ENCODE measurements at places on chromosomes 7 and 10.
A peak's percentile ranks its signal among the peaks of the same experiment; 100 is the strongest.

DNA sequence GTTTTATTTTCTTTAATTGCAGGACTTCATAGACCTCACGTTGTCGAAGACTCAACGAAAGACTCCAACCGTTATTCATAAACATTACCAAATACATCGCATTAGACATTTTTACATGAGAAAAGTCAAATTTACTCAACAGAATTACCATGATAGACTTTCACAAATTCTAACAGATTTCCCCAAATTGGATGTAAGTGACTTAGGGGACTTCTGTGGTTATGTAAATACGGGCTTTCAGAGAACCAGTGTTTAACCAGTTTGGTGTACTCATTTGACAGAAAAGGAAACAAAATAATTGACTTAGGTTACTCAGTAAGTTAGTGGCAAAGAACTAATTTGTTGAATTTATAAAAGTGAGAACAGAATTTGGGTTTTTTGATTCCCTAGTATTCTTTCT lies 4.2 kb downstream of the GTPBP4 start:
- DNase-seq: no peak

- DNase-seq: no peak
Measured at GRCh38 chr10:9515922-9516321, 1461.4 kb downstream of the GATA3 start.

- no peak for DNase-seq
Measured at GRCh38 chr10:91983416-91983815, 59.8 kb downstream of the BTAF1 start.

- no peak for DNase-seq
Measured at GRCh38 chr7:77242068-77242467, 42.4 kb upstream of the FGL2 start.

- DNase-seq: no peak
Measured at GRCh38 chr10:61280303-61280702, 172.9 kb downstream of the TMEM26 start.

GRCh38 chr7:141053626-141054025 lies 20.2 kb upstream of the TMEM178B start:
- no peak for DNase-seq

- DNase-seq: no peak
Measured at GRCh38 chr7:68067845-68068244, 1071.2 kb downstream of the TYW1 start.

DNA sequence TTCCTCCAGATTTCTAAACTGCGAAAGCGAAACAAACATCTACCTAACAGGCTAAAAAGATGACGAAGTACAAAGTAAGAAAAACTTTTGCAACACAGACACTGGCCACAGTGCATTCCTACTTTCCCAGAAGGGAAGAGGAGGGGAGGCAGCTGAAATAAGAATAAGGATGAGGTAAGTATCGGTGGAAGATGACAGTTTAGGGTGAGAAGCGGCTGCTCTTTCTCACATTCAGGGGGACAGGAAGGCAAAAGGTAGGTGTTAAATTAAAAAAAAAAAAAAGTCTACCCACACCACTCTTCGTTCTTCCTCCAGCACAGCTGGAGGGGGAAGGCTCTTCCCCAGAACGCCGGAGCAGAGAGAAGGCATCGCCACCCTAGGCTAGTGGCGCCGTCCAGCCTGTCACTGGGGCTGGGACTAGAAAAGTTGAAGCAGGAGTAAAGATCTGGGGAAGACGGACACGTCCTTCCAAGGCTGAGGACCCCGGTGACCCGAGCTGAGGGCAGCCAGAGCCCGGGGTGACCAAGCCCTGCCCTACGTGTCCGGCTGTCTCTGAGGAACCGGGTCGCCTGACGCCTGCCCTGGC lies 846 bp downstream of the DNAJC1 start:
- no peak for DNase-seq

- no peak for DNase-seq
Measured at GRCh38 chr7:138125598-138126111, 49.4 kb downstream of the AKR1D1 start.

DNA sequence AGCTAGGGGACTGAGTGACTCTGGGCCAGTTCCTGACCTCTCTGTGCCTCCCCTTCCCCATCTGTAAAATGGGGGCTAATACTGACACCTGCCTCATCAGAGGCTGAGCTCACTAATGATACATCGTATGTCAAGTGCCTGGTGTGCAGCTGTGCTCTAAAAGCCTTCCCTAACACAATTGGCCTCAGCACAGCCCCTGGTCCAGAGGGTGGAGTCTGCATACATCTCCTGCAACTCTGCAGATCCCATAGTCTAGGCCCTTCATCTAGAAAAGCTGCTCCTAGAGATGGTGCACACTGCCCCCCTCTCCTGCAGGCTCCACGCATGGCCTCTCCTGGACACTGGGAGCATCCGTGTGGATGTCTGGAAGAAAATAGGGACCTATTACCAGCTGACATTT lies 255.0 kb downstream of the RPS24 start:
- no peak for DNase-seq

GRCh38 chr10:124254490-124254889 lies 161.1 kb upstream of the CHST15 start:
- DNase-seq: no peak

GRCh38 chr10:73096041-73096448 lies 621 bp downstream of the P4HA1 start:
- no peak for DNase-seq

DNA sequence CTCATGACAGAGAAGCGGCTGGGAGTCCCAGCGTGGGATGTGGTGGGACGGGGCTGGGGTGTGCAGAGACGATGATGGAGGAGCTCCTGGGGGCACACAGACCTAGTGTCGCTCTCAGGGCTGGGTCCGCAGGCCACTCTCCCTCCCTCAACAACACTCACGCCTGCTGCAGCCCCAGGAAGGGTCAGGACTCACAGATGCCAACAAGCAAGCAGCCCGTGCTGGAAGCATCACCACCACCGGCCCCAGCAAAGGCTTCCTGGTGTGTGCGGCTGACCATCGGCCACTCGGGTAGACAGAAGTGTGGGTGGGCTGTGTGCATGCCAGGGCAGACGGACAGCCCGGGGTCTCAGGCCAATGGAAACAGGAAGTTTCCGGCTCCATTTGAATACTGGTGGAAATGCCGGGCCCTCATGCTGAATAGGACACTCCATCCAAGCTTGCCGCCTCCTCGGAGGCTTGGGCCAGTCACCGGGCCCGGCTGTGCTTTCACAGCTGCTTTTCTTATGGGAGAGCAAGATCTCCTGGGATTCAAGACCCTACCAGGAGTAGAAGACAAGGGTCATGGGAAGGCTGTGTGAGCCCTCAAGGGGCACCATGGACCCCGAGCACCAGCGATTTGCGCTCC lies 178.1 kb downstream of the ELFN1 start:
- no peak for DNase-seq

DNA sequence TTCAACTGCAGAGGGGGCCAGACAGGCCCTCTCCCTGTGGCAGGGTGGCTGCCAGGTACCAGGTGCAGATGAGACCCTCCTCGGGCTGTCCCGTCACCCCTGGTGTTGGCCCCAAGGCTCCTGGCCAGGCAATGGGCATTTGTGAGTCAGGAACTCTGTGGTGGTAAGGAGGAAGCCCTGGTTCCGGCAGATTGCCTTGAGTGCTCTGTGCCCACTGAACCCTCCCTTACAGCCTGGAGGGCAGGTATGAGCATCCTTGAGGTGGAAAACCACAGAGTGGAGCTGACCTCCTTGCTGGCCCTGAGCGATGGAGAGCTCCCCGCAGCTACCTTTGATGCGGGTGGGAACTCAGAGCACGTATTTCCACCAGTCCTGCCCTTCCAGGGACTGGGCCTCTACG lies 2.0 kb downstream of the PAOX start:
- DNase-seq: no peak

DNA sequence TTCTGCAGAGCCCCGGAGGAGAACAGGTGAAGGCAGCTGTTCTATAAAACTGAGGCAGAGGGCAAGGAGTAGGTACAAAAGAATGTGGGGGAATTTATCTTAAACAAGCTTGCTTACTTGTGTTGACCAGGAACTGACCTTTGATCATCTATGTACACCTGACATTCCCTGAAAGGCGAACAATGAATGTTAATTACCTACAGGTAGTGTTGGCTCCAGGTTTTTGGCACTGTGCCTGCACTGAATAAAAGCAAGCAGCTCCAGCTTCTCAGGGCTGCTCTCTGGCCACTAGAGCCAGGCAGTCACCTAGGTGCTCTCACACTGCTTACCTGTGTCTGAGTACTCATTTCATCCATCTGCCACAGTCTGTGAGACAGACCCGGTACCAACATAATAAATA lies 87.0 kb downstream of the RAPGEF5 start:
- no peak for DNase-seq

- DNase-seq: no peak
Measured at GRCh38 chr7:4797858-4798705, 22.7 kb downstream of the AP5Z1 start.

DNA sequence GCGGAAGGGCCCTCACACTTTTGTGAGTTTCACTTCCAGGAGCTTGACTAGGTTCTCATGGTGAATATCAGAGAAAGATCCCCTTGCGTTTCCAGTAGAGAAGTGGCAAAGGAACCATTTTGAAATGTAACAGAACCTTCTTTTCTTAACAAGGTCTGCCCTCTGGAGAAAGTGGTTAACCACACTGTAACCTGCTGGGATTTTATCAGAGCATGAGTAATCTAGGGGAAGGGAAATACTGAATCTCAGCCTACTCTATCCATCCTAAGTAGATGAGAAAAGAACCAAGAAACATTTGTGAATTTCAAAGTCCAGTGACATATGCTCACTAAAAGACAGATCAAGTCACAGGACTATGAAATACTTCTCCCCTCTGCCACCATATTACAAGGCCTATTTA lies 235.5 kb downstream of the ZEB1 start:
- DNase-seq: no peak

GRCh38 chr7:139697056-139697455 lies 80.7 kb downstream of the HIPK2 start:
- DNase-seq: peak; percentile 13

GRCh38 chr7:15215616-15216015 lies 313.1 kb upstream of the DGKB start:
- DNase-seq: no peak

GRCh38 chr10:71770789-71771188 lies 2.5 kb downstream of the VSIR start:
- no peak for DNase-seq

DNA sequence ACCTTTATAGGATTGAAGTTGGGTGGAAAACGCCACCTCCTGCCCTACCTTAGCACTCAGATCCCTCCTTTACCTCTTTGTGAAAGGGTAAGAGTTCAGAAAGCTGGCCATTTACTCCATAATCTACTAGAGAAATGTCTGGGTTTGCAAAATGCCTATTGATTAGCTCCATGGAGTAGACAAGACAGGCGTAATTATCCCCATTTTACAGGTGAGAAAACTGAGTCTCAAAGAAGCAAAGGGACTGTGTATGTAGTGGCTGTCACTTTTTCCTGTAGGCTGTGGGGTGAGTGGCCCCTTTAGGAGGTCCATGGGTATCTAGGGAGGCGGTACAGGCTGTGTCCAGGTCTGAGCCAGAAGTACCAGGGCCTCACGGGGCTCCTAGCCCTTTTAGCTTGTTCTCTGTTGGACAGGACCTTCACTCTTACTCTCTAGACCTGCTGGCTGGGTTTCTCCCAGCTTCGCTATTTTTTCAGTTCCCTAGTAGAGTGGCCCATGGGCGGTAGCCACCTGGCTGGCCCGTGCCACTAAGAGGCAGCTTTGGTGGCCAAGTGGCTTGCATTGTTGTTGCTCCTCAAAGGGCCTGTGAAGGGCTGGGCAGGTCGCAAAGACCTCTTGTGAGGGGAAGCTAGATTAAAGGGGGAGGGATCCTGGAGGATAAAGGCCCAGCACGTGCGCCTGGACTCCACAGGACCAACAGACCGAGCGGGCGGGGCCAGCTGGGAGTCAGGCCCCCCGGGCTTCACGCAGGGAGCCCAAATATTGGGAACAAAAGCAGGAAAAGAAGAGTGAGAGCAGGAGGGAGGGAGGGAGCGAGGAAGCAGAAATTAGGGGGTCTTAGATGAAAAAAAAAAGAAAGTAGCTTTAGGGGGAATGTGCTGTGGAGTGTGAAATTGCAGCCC lies 4.7 kb upstream of the PAX2 start:
- DNase-seq: no peak

- no peak for DNase-seq
Measured at GRCh38 chr10:103638948-103639347, 145.4 kb downstream of the NEURL1 start.

GRCh38 chr10:123633636-123634035 lies 32.5 kb upstream of the GPR26 start:
- no peak for DNase-seq

- DNase-seq: no peak
Measured at GRCh38 chr10:5977471-5978229, at the start of gene IL15RA. Gene IL15RA (minus strand): TSS chr10:5977543. CDS start chr10:5977492, 51 bp downstream.

GRCh38 chr10:132479603-132480221 lies 57.9 kb upstream of the INPP5A start:
- no peak for DNase-seq

GRCh38 chr7:41224063-41224763 lies 478.7 kb downstream of the INHBA start:
- DNase-seq: no peak

GRCh38 chr10:107542016-107542415 lies 377.5 kb upstream of the SORCS1 start:
- DNase-seq: no peak

GRCh38 chr10:125738206-125738605 lies 18.7 kb downstream of the EDRF1 start:
- no peak for DNase-seq

DNA sequence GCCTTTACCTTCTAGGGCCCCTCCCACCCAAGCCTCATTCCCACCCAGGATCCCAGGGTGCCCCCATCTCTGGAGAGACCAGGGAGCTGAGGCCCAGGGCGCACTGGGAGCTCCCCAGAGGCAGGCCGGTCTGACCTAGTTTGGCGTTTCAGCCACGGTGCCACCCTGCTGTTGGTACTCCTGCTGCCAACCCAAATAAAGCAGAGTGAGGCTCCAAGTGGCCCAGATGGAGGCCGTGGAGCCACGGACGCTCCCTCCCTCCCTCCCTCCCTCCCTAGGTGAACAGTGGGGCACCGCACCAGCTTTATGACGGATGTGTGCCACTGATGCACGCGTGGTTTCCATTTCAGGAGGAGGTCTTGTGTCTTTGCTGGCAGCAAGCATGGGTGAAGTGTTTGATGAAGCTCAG lies 1.8 kb downstream of the INPP5A start:
- no peak for DNase-seq

GRCh38 chr7:111138193-111138569 lies 47.3 kb downstream of the LRRN3 start:
- DNase-seq: no peak
